Uterus (tissue), 4 donors: ENCODE measurements at places on chromosomes 7 and 10. TPM values are rescaled to one million over a fixed set of nuclear protein-coding genes. Genes with fewer than 3 reads are reported as not detected.

DNA sequence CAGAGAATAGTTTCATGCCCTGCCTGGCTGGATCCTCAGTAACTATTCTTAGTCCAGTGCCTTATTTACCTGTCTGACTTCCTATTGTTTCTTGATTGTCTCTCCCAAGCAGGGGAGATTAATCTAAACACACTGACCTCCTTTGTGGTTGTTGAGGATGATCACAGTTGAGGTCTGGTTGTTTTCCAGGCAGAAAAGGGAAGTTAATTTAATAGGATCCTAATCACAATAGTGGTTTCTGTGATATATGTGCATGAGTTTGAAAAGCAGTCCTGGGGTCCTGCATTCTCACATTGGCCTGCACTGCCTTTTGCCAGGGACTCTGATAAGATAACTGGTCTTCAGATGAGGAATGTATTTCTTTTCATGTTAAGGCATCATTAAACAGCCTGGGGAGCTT is 130.1 kb downstream of the SND1 start:
- no peaks in the 10 kb centered on the region for H3K4me1 ChIP-seq
- no peaks in the 10 kb centered on the region for H3K27me3 ChIP-seq
- no peak for DNase-seq
- H3K4me3 ChIP-seq, result no peak overlapping the region
- no peak overlapping the region for H3K27ac ChIP-seq

The OR2A7 gene
- total RNA-seq, result 2.8 TPM

The LRRC61 gene
- total RNA-seq, result 41.2 TPM

The GNG11 gene
- total RNA-seq, result 33.0 TPM

- H3K36me3 ChIP-seq, result no peaks in the 10 kb centered on the region
- H3K4me1 ChIP-seq, result no peaks in the 10 kb centered on the region
- no peak overlapping the region for H3K4me3 ChIP-seq
- H3K27me3 ChIP-seq, result no peaks in the 10 kb centered on the region
- H3K27ac ChIP-seq, result no peak overlapping the region
- DNase-seq, result no peak
Observed at GRCh38 chr10:74674927-74675326, 151.5 kb upstream of the KAT6B start.

DNA sequence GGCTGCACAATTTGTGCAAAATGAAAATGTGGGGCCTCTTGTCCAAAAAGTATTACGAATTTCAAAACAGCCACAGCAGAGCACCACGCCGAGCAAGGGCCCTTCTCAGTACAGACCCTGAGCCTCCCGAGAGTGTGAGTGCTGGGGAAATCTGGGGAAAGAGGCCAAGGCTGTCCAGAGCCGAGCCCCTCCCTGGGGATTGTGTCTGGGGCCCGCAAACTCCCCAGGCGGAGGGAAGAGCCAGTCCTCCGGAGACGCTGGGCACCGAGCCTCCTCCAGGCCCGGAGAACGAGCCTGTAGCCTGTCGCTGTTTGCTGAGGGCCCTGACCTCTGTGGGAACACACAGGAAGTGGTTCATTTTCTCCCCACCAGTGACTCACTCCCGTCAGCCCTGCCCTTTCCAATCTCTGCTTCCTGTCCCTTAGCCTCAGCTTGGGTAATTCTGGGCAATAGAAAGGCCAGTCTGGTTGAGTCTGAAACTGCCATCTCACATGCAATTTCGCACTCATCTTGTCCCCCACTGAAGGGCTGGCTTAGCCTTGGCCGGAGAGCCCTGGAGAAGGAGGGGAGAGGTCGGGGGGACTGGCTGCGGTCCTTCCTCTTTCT is 19.5 kb upstream of the GNA12 start:
- H3K36me3 ChIP-seq, result no peaks in the 10 kb centered on the region
- peak; percentile 85 for DNase-seq
- peak overlapping the region; percentile 83 for H3K27ac ChIP-seq
- no peaks in the 10 kb centered on the region for H3K27me3 ChIP-seq
- peaks cover 8% of the 10 kb centered on the region for H3K4me1 ChIP-seq

GRCh38 chr7:148747274-148747673 is 48.6 kb downstream of the CUL1 start:
- no peaks in the 10 kb centered on the region for H3K36me3 ChIP-seq
- no peak overlapping the region for H3K4me3 ChIP-seq
- H3K4me1 ChIP-seq, result no peaks in the 10 kb centered on the region

The SNX10 gene
- total RNA-seq, result 7.7 TPM

DNA sequence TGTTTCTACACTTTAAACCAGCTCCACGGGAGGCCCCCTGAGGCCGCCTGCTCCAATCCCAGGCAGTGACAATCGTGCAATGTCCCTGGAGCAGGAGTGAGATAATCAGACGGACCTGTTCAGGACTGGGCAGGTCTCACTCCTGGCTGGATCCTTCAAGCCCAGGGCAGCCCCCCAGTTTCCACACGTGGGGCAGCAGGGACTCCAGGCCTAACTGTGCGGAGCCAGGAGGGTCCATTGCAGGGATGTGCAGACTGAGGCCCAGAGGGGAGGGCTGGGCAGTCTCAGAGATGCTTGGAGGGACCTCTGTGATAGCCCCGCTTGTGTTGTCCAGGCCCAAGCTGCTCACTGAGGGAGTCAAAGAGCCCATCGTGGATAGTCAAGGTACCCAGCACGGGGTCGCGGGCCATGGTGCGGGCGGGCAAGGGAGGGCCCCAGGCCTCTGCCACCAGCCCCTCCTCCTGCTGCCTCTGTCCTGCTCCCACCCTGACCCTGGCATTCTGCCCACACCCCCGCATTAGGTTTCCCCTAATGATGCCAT is 110.5 kb upstream of the KCTD7 start:
- no peak overlapping the region for H3K27ac ChIP-seq
- DNase-seq, result no peak
- no peaks in the 10 kb centered on the region for H3K4me1 ChIP-seq
